Head of caudate nucleus (tissue), 42 donors: ENCODE measurements at places on chromosomes 7 and 10.
A peak's percentile ranks its signal among the peaks of the same experiment; 100 is the strongest.

GRCh38 chr10:66627156-66627555 lies 298.7 kb upstream of the LRRTM3 start:
- DNase-seq = no peak

DNA sequence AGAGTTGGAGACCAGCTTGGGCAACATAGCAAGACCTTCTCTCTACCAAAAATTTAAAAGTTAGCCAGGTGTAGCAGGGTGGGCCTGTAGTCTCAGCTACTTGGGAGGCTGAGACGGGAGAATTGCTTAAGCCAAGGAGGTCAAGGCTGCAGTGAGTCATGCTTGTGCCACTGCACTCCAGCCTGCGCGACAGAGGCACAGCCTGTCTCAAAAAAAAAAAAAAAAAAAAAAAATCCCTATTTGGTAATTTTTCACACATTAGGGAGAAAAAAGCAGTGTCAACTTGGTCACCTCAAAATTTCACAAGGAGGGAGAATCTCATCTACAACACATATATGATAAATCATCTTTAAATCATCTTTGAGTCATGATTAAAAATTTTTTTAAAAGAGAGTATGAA lies 6.4 kb upstream of the ZNF398 start:
- no peak for DNase-seq

DNA sequence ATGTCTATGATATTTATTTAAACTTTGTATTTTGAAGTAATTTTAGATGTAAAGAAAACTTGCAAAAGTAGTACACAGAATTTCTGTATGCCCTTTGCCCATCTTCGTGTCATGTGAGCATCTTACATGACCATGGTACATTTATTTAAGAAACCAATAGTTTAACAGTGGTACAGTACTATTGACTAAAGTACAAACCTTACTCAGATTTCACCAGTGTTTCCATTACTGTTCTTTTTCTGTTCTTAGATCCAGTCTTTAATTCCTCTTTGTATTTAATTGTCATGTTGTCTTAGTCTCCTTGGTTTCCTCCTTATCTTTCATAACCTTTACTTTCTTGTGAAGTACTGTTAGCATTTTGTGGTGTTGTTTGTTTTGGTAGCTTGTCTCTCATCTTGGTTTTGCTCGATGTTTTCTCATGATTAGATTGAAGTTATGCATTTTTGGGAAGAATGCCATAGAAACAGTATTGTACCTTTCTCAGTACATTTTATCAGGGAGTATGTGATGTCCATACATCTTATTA lies 24.1 kb downstream of the TAX1BP1 start:
- no peak for DNase-seq

- DNase-seq = peak; percentile 11
Measured at GRCh38 chr10:109773288-109774120, 149.8 kb downstream of the XPNPEP1 start.

DNA sequence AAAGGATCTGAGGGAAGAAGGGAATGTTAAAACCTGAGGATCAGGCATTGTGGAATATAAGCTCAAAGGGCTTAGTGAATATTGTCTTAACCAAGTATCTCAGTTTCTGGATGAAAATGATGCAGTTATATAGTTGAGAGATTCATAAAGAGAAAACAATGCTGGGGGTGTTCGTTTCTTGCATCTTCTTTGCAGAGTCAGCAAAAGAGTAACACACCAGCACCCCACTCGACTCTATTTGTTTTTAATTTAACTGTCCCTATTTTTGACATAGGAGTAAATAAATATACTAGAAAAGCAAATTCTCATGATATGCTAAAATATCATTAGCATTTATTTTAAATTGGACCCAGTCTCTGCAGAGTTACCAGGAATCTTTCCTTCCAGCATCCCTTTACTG lies 7.6 kb upstream of the OIT3 start:
- no peak for DNase-seq

DNA sequence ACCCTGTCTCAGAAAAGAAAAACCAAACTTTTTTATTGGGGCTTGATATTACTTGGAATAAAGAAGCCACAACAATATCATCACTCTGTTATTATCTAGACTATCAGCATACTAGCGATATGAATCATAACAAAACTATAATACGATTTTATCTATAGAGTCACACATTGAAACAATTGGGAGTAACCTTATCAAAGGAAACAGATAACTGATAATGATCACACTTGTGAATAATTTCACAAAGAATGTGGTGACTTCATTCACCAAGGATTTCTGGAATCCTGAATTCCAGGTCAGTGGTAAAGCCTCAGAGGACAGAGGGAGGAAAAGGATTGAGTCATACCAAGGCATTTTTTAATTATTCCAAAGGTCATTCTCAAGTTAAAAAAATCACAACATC lies 32.1 kb upstream of the NMT2 start:
- DNase-seq = no peak

- DNase-seq = peak; percentile 18
Measured at GRCh38 chr7:44914992-44915607, 29.8 kb upstream of the PURB start.

GRCh38 chr10:83968052-83968451 lies 171.3 kb upstream of the GHITM start:
- DNase-seq = no peak

GRCh38 chr10:52129410-52130178 lies 184.5 kb upstream of the DKK1 start:
- no peak for DNase-seq

DNA sequence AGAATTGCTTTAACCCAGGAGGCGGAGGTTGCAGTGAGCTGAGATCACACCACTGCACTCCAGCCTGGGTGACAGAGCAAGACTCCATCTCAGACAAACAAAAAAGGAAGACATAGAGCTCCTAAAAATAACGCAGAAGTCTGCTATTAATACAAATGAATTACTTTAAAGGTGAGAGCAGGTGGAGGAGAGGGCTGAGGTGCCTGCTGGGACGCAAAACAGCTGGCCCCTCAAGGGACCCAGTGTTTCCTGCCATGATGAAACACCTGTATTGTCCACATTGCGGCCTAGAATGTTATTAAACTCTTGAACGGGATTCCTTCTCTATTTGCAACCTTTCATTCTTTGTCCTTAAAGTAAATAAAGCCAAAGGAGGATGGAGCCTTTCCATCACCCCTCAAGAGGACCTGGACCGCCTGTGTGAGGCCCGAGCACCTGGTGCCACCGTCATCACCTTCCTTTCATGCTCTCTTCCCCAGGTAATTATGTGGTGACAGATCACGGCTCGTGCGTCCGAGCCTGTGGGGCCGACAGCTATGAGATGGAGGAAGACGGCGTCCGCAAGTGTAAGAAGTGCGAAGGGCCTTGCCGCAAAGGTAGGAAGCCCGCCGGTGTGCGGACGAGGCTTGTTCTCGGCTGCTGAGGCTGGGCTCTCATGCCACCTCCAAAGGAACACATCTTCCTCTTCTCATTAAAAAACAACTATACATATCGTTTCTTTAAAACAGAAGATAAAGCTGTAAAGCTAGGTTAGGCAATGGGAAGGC lies 136.7 kb downstream of the EGFR start:
- no peak for DNase-seq

DNA sequence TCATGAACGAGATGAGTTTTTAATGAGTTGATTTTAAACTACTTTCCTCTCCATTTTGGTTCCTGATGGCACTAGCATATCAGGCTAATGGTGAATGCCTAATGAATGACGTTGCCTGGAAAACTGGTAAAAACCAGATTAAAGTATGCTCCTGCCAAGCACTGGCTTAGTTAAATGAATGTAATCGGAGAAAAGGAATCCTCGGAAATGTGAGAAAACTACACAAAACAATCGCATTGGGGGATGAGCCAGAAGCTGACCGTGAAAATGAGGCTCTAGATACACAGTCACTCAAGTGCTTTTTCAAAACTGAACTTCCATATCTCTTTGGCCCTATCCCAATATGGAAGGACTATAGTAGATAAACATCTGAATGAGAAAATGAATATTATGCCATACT lies 153.8 kb upstream of the COL1A2 start:
- DNase-seq = no peak

- no peak for DNase-seq
Measured at GRCh38 chr7:55477781-55478374, 94.4 kb downstream of the VOPP1 start.

DNA sequence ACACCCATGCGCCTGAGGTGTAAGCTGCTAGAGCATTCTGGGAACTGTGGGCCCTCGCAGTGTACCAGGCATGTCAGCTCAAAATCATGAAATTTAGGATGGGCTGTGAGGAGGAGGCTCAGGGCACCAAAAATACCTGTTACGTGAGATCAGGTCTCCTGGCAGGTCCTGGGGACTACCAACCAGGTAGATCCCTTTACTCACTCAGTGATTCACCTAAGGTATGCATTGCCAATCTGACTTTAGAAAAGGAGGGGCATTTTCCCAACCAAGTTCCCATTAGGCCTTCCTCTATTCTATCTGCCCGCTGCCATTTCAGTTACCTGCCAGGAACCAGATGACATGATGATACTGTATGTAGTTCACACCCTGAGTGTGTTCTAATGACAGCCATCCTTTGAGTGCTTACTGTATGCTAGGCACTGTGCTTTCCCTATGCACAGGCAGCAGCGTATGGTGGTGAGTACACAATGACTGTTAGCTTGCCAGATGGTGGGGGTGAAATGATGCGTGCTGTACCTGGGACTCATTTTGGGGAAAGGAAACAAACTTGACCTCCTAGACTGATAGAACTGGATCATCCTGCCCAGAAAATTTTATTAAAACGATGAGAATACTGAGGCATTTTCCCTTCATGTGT lies 62.0 kb downstream of the CFAP58 start:
- DNase-seq = no peak

DNA sequence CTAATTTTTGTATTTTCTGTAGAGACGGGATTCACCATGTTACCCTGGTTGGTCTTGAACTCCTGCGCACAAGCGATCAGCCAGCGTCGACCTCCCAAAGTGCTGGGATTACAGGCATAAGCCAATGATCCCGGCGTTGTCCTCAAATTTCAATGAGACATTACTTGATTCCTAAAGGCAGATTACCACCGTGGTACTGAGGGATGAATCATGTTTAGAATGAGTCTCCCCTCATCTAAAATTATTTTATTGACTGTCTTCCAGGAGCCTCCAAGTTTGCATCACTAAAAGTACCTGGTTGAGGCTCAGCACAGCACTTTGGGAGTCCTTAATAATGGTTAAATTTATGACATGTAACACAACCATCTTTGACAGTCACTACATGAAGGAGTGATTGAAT lies 142.2 kb upstream of the AKR1E2 start:
- DNase-seq = no peak

DNA sequence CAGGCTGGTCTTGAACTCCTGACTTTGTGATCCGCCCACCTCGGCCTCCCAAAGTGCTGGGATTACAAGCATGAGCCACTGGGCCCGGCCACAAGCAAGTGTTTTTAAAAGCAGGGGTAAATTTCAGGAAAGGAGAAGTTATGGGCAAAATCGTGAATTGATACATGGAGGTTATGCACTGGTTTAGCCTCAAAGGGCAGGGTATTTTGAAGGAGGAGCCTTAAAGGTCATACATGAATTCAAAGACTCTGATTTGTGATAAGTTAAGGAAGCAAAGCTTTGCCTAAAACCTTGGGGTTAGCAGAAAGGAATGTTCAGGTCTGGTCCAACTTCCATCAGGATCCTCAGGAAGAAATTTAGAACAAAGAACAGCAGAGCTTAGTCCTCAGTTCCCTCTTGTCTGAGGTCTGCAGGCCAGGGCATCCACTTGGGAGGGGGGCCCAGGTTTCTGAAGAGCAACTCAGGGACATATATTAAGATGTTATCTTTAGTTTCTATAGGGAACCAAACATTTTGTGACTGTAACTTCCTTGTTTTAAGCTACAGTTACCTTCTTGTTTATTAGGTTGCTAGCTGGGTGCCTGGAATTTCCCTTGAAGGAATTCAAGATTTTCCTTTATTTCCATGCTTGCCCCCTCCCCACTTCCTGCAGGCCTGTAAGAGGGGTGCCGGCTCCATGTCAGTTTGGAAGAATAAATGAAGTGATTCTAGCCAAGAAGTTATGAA lies 2.8 kb upstream of the REPIN1 start:
- DNase-seq = no peak

GRCh38 chr10:86387178-86387794 lies 20.7 kb upstream of the GRID1 start:
- no peak for DNase-seq

GRCh38 chr7:134140889-134141867 lies 14.0 kb downstream of the LRGUK start:
- peak; percentile 87 for DNase-seq

GRCh38 chr10:80453842-80454512 lies at the start of gene TSPAN14:
Gene TSPAN14, plus strand, starts transcription at chr10:80454310. Its CDS starts 34,924 bp downstream, at chr10:80489234.
- peak; percentile 76 for DNase-seq

DNA sequence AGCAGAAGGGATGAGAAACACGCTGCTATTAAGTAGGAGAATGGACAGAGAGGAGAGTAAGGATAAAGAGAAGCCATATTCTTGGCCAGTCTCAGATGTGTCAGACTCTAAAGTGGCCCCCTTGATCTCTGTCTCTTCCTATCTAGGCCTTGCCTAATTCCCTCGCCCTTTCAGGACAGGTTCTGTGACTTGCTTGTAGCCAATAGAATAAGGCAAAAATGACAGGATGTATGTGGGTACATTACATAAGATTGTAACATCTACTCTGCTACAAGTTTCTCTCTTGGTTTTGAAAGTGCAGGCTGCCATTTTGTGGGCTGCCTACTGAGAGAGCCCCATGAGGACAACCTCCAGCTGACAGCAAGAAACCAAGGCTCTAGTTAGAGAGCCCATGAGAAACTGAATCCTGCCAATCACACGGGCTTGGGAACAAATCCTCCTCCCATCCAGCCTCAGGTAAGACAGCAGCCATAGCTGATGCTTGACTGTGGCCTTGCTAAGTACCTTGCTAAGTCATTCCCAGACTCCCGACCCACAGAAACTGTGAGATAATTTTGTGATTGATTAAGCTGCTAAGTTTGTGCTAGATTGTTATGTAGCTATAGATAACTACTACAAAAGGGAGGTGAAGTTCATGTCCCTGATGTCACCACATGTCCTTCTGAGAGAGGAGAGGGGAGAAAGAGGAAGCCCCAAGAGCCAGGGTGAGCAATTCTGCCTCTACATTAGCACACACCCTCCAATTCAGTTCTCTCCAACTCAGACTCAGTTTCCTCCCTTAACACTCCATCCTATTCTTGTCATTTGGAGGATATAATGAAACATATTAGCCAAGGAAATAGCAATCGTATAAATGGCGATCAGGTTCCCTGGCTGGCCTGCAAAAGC lies 185.5 kb downstream of the SGMS1 start:
- no peak for DNase-seq

DNA sequence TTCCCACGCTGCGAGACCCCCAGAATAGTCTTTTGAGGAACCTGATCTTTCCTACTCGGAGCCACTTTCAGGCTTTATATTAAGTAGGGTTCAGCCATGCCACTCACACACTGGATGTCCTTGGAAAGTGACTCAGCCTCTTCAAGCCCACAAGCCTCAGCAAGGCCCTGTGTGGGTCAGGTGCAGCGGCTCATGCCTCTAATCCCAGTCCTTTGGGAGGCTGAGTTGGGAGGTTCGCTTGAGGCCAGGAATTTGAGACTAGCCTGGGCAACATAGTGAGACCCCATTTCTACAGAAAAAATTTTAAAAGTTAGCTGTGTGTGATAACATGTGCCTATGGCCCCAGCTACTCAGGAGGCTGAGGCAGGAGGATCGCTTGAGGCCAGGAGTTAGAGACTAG lies 119.7 kb upstream of the TNRC18 start:
- no peak for DNase-seq
